ENCODE measurements at places on chromosomes 16 and 17.

DNA sequence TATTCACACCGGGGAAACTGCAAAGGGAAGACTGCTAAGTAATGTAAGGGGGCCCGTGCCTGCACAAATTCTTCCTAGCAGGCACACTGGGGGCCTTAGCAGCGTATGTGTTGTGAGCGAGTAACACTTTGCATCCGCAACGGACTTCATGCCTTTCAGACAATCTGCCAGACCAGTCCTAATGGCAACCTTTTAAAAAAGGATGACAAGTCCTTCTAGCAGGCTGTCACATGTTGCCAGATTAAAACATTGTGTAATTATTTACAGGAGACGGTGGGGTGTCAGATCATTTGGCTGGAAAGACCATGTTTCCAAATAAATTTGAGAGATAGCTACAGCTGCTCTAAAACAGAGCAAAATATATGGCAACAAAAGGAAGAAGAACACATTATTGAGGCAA lies 46.1 kb downstream of the CPPED1 start:
- DNase-seq, result no peak

- DNase-seq, result no peak
Measured at GRCh38 chr17:82841921-82842596, 2.2 kb upstream of the ZNF750 start.

- DNase-seq, result no peak
Measured at GRCh38 chr17:9256751-9257629, 235.7 kb downstream of the NTN1 start.

GRCh38 chr17:20313891-20314290 lies 153.4 kb downstream of the LGALS9B start:
- DNase-seq, result no peak
